ENCODE measurements at places on chromosomes 7 and 10. TPM values are rescaled to one million over a fixed set of nuclear protein-coding genes. Genes with fewer than 3 reads are reported as not detected.

CEP55 gene
- 1.4 TPM for total RNA-seq

CCDC172 gene
- total RNA-seq = not detected

NEUROD6 gene
- total RNA-seq = not detected

PIK3CG gene
- 2.4 TPM for total RNA-seq

MKX gene
- 0.53 TPM for total RNA-seq

TRPV6 gene
- total RNA-seq = 18.6 TPM

NRAP gene
- not detected for total RNA-seq

TMEM229A gene
- total RNA-seq = not detected

DNA sequence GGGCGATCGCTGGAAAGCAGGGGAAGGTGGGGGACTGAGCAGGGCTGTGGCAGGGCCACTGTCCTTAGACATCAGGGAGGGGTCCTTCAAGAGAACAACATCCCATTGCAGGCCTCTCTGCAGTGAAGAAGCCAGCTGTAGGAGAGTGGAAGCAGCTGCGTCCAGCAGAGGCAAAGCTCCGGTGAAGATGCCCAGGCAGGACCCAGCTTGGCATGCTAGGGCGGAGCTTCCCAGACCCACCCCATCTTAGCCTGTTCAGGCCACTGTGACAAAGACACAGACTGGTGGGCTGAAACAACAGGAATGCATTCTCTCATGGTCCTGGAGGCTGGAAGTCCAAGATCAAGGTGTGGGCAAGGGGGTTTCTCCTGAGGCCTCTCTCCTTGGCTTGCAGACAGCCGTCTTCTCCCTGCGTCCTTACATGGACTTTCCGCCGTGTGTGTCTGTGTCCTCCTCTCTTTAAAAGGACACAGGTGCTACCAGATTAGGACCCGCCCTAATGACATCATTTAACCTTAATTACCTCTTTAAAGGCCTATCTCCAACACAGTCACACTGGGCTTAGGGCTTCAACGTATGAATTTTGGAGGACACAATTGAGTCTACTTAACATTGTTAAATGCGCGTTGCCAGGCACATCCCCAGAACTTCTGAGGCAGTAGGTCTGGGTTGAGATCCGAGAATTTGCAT, 178.1 kb upstream of the GRB10 start:
- DNase-seq = no peak

DNA sequence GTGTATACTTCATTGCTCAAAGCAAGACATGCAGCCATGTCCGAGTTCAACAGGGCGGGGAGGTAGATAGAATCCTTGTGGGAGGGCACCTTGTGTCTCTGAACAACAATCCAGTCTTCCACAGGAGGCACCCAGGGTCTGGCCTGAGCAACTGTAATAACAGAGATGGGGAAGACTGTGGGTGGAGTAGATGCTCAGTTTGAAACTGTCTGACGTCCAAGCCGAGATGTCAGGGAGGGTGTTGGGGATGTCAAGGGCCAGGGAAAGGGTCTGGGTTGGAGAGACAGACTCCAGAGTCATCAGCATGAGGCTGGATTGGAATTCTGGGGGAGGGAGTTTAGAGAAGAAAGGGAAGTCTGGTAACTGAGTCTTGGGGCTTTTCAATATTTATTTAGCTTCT, 88.0 kb downstream of the FANK1 start:
- DNase-seq = no peak

- DNase-seq = no peak
Measured at GRCh38 chr7:50735333-50735732, 47.4 kb downstream of the GRB10 start.

- peak; percentile 34 for DNase-seq
Measured at GRCh38 chr10:86160890-86161585, 205.6 kb downstream of the GRID1 start.

DNA sequence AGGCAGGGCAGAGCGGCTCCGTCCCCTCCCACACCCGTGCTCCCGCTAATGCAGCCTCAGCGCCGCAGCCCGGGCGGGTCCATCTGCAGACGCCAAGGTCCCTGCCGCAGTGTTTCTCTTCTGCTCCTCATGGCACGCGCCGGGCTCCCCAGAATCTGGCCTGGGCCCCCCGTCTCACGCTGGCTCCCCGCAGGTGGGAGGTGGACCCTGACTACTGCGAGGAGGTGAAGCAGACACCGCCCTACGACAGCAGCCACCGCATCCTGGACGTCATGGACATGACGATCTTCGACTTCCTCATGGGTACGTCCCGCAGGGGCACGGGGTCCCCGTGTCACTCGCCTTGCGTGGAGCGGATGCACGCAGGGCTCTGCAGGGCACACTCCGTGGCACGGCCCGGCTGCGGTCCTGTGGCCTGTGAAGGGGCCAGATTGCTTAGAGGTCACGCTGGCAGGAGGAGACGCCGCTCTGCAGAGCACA, 33.5 kb upstream of the FOXL3 start:
- peak; percentile 63 for DNase-seq

GRCh38 chr10:100043796-100044195, 34.0 kb upstream of the DNMBP start:
- DNase-seq = peak; percentile 72

- DNase-seq = no peak
Measured at GRCh38 chr10:17606547-17607040, 10.6 kb downstream of the HACD1 start.

DNA sequence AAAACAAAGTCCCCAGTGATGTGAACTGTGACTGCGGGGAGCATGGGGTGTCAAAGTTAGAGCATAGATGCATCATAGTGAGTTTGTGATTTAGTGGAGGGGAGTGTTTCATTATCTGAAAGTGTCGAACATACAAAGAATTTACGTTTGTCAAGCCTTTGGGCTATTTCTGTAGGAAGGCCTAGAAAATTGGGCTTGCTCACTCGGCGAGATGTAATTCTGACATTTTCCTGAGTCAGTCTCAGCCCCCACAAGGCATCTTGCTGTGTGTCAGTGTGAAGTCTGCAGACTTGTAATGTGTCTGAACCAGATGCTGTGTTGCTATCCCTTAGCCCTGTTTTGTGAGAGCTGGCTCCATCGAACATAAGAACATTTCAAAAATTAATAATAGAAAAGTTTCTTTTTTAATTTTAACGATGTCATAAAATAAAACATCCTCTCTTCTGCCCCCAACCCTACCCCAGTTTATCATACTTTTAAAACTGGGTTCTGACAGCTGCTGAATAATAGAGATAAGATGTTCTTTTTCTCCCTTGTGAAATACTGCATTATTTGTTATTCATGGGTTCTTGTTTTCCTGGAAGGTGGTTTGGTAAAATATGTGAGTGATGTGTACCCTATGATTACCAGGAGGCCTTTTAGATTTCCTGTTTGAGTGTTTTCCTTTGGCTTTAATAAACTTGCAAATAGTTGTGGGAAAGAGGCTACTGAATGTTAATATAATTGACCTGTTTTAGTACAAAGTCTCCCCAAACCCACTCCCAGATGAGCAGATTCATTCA, 207.4 kb downstream of the GPR158 start:
- DNase-seq = no peak

DNA sequence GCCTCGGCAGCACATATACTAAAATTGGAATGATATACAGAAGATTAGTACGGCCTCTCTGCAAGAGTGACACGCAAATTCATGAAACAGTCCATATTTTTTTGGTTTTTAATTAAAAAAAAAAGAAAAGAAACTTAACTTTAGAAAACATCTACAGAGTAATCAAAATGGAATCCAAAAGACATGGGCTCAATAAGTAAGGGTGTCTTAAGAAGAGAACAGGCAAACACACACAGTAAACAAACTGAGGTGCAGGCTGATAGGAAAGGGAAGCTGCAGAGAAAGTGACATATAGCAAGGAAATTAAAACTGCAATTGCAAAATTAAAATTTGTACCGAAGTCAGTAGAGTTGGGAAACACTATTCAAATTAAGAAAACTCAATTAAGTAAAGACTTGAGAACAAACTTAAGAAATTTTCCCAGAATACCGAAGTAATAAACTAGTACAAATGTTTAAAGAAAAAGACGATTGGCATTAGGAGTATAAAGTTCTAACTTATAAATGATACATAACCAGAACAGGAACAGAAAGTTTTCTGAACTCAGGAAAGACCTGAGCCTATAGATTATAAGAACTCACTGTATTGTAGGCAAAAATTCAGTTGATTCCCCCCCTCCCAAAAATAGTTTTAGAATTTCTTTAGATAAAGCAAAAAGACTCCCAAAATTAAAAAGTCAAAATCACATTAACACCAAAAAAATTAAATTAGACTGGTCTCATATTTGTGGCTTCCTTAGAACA, 16.3 kb downstream of the MTPN start:
- DNase-seq = no peak

- no peak for DNase-seq
Measured at GRCh38 chr10:88389456-88389855, 193.7 kb downstream of the RNLS start.

GRCh38 chr7:100639995-100640516, 1.3 kb downstream of the TFR2 start:
- DNase-seq = no peak

DNA sequence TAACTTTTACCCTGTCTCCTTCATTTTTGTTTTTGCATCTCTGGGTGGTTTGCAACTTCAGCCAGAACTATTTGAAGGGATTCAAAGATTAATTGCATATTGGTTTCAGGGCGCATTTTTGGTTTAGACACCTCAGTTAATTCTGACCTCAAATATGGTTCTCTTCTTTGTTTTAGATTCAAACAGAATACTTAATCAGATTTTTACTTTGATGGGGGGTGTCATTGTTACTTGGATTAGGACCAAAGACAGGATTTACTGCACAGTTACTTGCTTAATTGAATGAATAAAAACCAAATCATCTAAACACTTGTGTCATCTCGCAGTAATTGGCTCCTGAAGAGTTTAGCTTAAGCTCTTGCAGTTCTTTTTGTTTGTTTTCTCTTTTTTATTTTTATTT, 100.9 kb downstream of the PHTF2 start:
- DNase-seq = no peak

- DNase-seq = no peak
Measured at GRCh38 chr7:91326516-91327199, 62.4 kb downstream of the FZD1 start.

DNA sequence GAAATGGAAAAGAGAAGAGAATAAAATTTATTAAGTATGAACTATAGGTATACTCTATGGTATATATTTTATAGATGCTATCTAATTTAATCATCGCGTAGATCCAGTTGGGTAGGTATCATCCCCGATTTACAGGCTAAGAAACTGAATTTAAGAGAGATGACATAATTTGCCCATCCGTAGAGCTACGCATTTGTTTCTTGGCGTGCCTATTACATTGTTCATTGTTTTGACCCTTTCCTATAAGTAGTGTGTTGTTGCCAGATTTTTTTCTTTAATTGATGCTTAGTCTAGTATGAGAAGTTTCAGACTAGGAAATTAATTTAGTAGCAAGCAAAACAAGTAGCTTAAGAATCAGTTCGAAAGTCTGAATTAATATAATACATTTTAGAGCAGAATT, 205.7 kb upstream of the NPSR1 start:
- no peak for DNase-seq

DNA sequence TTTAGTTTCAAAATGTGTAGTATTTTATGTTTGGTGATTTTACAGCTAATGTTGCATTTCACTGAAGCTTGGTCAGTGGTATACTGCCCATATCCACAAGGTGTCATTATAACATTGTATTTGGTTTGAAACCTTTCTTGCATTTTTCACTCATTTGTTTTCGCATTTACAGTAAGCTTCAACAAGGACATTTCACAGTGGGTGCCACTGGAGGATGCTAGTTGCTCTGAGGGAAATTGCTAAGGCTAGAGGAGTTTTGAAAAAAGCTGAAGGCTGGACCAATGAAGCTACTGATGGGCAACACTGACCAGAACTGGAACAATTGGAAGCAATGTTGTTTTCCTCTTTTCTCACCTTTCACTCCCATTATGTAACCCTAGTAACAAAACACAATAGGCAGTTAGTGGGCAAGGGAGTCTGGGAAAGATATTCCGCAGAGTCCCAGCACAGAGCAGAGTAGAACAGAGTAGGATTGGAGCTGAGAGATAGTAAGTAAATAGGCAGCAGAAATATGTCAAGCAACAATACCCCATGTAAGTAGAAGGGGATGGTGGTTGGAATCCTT, 23.6 kb upstream of the SRI start:
- DNase-seq = no peak

GRCh38 chr7:118758582-118758981, 534.1 kb downstream of the ANKRD7 start:
- no peak for DNase-seq

DNA sequence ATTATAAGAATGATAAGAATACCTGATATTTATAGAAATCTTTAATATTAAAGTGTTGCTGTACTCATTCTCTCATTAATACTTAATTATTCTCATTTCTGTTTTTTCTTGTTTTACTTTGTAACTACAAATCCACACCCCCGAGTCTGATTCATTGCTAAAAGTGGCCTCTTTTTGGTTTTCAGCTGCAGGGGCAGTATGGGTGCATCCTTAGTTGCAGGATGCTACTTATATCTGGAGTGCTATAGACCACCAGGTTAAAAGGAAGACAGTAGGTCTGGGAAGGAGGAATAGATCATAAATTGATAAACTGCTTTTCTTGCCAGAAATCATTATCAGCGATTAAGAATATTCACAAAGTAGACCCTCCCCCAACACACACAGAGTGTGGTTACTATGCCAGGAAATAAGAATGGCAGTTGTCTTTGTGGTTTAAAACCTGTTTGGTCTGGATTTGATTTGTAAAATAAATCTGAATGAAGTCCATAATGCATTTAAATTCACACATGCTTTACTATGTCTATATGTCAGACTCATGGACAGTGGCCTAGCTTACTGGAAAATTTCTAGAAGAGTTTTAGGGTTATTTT, 96.5 kb downstream of the NRF1 start:
- DNase-seq = no peak

- no peak for DNase-seq
Measured at GRCh38 chr10:58094985-58095718, 172.5 kb downstream of the IPMK start.

DNA sequence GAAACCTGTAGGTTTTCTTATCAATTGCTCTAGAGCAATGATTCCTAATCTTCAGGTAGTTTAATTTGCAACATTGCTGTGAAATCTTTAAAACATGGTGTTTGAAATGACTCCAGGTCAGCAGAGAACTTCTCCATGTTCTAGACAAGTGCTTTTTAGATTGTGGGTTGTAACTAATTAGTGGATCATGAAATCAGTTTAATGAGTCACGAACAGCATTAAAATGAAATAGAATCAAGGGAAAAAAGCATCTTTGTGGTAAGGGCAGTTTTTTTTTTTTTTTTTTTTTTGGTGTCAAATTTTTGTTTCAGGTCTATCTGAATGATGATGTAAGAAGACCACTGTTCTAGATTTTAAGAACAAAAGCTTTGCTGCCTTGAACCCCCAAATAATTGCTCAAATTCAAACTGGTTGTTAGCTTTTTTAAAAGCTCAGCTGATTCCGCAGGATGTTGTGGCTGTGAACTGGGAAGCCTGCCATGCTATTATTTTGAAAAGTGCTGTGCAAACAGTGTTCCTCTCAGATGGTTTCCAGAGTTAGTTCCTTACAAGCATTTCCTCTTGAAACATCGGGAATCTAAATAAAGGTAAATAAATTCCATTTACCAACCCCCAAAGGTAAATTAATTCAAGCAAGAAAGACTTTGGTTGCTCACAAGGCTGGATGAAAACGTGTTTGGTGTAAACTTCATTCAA, 13.1 kb upstream of the PDK4 start:
- no peak for DNase-seq

- DNase-seq = peak; percentile 88
Measured at GRCh38 chr10:490891-491571, 198.4 kb downstream of the DIP2C start.
